ENCODE measurements at places on chromosomes 4 and X.

- H3K27ac ChIP-seq, result peak overlapping the region; percentile 50
- no peak for DNase-seq
- H3K27me3 ChIP-seq, result no peaks in the 10 kb centered on the region
- H3K4me1 ChIP-seq, result no peaks in the 10 kb centered on the region
- H3K36me3 ChIP-seq, result no peaks in the 10 kb centered on the region
- H3K4me3 ChIP-seq, result no peak overlapping the region
Observed at GRCh38 chr4:155696726-155697125, 30.1 kb downstream of the GUCY1A1 start.

GRCh38 chr4:153114771-153115321 is 89.4 kb upstream of the TRIM2 start:
- H3K4me3 ChIP-seq, result no peak overlapping the region
- H3K36me3 ChIP-seq, result no peaks in the 10 kb centered on the region

GRCh38 chr4:36394352-36394903 is 113.0 kb downstream of the DTHD1 start:
- DNase-seq, result no peak
- no peak overlapping the region for H3K4me3 ChIP-seq
- no peaks in the 10 kb centered on the region for H3K27me3 ChIP-seq
- H3K27ac ChIP-seq, result no peak overlapping the region
- H3K36me3 ChIP-seq, result no peaks in the 10 kb centered on the region

DNA sequence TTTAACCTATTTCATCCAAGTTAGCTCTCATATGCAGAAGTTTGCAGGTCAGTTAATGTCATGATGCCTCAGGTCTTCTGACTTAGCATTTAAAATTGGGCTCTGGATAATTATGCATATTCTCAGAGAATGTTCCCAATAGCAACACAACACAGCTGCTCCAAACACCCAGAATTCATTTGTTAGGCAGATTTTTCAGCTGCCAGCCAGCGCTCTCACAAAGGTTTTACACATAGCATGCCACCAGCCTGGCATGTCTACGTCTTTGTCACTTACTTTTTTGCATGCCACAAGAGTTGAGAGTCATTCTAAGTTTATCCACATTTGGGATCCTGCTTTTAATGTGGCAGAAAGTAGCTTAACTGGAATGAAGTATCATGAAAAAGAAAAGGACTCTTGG is 84.8 kb downstream of the LIMCH1 start:
- no peaks in the 10 kb centered on the region for H3K4me1 ChIP-seq
- no peak overlapping the region for H3K27ac ChIP-seq
- no peaks in the 10 kb centered on the region for H3K36me3 ChIP-seq
- DNase-seq, result no peak
- H3K4me3 ChIP-seq, result no peak overlapping the region

- no peaks in the 10 kb centered on the region for H3K4me1 ChIP-seq
- no peaks in the 10 kb centered on the region for H3K27me3 ChIP-seq
- no peak overlapping the region for H3K4me3 ChIP-seq
- no peaks in the 10 kb centered on the region for H3K36me3 ChIP-seq
- no peak for DNase-seq
- H3K27ac ChIP-seq, result no peak overlapping the region
Observed at GRCh38 chr4:137345597-137345996, 186.7 kb downstream of the PCDH18 start.

DNA sequence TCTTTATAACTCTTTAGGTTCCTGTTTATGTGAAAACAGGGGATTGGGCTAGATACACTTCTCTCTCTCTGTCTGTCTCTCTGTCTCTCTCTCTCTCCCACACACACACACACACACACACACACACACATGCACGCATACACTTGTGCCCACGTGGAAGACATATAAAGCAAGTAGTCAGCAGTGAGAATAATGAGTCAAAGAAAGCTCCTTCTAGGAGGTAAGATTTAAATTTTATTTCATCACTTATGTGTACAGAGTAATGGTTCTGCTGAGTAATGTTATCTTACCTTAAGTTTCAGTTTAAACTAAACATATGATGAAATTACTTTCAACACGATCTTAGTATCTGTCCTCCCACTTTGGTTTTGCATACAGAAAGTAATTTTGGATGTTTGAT is 243.0 kb upstream of the TEX13A start:
- H3K27ac ChIP-seq, result no peak overlapping the region
- DNase-seq, result no peak
- H3K27me3 ChIP-seq, result no peaks in the 10 kb centered on the region
- H3K4me3 ChIP-seq, result no peak overlapping the region

DNA sequence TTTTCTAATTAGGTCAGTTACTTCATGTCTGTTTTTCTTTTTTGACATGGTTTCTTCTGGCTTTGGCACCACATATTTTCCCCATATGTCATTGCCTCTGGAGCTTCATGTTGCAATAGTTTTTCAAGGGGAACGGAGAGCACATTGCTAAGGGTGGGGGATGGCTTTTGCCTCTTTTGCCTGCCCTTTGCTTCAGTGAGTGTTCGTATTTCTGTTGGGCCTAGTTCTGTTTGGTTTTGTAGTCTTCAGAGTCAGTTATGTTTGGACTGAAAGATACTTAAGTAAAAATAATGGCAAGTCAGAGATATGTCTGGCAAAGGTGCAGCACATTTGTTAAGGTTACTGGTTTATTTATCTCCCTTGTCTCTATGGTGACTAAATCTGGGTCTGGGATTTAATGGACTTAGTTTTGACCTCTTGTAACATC is 29.1 kb downstream of the FHL1 start:
- H3K4me1 ChIP-seq, result no peaks in the 10 kb centered on the region
- H3K4me3 ChIP-seq, result no peak overlapping the region
- no peak for DNase-seq
- H3K27ac ChIP-seq, result peak overlapping the region; percentile 65
- no peaks in the 10 kb centered on the region for H3K36me3 ChIP-seq

- no peaks in the 10 kb centered on the region for H3K4me1 ChIP-seq
- no peaks in the 10 kb centered on the region for H3K36me3 ChIP-seq
- no peak for DNase-seq
Observed at GRCh38 chr4:130071746-130072145, 975.8 kb downstream of the C4orf33 start.

DNA sequence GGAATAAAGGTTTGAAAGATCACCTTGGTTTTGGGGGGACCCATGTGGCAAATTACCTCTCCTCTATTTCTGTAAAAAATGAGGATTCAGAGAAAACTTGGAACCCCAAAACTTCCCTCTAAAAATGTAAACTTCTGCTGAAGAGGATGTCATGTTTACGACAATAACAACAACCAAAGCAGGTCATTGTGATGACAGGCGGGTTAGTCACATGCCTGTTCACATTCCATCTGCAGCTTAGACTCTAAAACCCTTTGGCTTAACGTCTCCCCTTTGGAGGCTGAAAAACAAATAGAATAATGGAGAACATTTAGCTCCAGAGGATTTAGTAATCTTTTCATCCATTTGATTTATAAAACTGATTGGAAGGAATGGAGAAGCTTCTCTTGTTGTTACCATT is 75.0 kb upstream of the FAM9C start:
- H3K4me3 ChIP-seq, result no peak overlapping the region
- peak overlapping the region; percentile 50 for H3K27ac ChIP-seq
- H3K4me1 ChIP-seq, result no peaks in the 10 kb centered on the region
- DNase-seq, result no peak

GRCh38 chr4:147312376-147313046 is 168.4 kb upstream of the EDNRA start:
- no peaks in the 10 kb centered on the region for H3K36me3 ChIP-seq
- no peak overlapping the region for H3K27ac ChIP-seq
- DNase-seq, result no peak
- no peaks in the 10 kb centered on the region for H3K4me1 ChIP-seq
- no peaks in the 10 kb centered on the region for H3K27me3 ChIP-seq

DNA sequence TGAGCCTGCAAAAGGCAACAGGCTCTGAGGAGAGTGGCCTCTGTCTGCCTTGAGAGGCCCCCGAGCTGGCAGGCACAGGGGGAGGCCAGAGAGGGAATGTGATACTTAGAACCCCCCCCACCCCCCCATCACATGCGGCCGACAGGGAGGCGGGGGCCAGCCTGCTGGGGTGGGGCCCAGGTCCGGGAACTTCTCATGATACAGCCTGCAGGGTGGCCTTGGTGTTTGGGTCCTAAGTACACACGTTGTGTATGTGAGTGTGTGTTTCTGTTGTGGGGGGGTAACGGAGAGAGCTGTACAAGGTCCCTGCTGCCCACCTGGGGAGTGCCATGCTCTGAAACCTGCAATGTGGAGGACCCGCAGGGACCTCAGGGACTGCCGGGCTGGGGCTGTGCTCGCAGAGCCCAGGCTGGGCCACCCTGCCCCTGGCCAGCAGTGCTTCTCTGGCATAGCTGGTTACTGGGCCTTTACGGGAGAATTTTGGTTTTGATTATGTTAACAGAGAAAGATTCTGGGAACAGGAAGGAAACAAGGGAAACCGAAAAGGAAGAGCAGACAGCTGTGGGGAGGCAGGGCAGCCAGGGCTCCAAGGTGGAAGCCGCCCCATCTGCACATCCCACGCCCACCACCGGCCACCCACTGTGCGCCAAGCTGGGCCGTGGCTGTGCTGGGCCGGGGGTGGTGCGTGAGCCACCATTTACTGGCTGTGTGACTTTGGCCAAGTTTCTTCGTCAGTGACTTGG is 19.9 kb downstream of the SH3BP2 start:
- no peaks in the 10 kb centered on the region for H3K36me3 ChIP-seq
- peak overlapping the region; percentile 90 for H3K27ac ChIP-seq
- no peaks in the 10 kb centered on the region for H3K27me3 ChIP-seq
- DNase-seq, result no peak

DNA sequence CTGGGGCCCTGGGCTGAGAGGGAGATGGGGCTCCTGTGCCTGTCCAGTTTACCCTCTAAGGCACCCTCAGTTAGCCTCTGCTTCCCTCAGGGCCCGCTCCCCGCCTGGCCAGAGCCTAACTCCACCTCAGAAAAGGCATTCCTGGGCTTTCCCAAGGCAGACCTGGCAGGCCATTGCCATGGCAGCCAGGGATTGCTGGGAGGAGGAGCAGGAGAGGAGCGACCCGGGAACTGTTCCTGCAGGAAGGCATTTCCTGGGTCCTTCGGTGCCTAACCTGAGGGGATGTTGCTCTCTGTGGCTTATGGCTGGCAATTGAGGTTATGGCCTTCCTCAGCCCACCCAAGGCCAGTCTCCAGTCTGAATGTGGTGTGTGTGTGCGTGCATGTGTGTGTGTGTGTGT is 131.3 kb downstream of the PJA1 start:
- no peak for DNase-seq
- H3K4me1 ChIP-seq, result no peaks in the 10 kb centered on the region
- peaks cover 43% of the 10 kb centered on the region for H3K27me3 ChIP-seq
- no peak overlapping the region for H3K4me3 ChIP-seq
- H3K27ac ChIP-seq, result no peak overlapping the region
- H3K36me3 ChIP-seq, result no peaks in the 10 kb centered on the region

GRCh38 chr4:24605216-24605615 is 20.9 kb upstream of the DHX15 start:
- no peak for DNase-seq
- no peak overlapping the region for H3K4me3 ChIP-seq
- no peaks in the 10 kb centered on the region for H3K4me1 ChIP-seq
- H3K27ac ChIP-seq, result no peak overlapping the region
- no peaks in the 10 kb centered on the region for H3K27me3 ChIP-seq

Data from breast epithelium (tissue), 4 donors.